ENCODE measurements at places on chromosomes 12 and 14.

DNA sequence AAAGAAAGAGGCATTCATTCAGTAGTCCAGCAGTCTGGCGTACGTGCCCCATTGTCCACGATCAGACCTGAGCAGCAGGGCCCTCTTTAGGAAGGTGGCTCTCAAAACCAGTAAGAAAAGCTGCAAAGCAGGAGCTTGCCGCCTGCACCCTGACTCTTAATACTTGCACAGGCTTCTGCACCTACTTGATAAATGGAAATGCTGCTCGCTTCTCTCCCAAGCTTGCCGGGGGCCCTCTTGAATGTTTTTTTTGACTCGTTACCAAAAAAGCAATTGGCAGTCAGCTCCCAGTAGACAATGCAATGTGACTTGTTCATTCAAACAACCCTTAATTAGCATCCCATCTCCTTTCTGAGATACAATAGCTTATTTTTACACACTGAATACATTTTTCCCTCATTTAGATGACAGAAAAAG lies 27.2 kb upstream of the PTPRB start:
- no peak for DNase-seq

DNA sequence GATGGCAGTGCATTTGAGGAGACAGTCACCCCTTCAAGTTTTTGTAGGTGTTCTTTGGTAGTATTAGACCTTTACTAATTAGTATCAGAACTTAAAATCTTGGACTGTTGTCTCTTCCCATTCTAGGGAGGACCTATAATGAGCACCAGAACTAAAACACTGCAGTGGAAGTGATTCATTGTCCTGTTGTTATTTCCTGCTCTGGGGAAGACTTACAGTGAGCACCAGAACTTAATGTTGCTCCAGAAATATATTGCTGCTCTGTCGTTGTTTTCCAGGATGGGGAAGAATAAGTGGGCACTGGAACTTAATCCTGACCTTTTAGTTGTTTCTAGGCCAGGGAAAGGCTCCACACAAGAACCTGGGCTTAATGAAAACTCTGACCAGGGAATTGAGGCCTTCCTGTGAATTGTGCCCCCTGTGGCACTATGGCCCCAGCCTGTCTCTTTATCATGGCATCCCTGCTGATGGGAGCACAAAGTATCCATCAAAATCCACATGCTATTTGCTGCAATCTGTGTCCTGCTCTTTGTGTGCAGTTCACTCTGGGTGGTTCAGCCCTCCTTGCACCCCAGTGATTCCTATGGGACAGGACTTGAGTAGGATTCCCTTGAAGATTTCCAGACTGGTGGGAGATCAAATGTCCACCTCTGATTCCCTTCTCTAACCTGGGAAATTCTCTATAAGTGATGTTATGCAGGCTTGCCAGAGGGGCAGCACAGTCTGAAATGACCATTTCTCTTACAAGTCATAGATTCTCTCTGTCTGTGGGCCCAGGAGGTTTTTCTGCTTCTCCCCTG lies 175.8 kb downstream of the PAWR start:
- no peak for DNase-seq

DNA sequence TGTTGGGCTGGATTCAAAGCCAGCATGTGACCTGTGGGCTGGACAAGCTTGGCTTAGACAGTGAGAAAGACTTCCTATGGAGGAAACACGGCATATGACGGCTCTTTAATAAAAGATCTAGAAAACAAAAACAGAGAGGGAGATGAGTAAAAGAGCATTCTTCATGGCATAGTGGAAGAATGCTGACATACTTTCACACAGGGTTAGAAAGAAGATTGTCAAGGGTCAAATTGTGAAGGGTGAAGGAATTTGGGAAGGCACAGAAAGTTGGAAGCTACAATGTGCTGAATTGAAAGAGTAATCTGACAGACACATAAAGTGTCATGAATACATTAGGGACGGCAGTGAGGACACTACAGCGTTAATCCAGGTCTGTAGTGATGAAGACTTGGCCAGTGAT lies 63.4 kb downstream of the GALNT4 start:
- DNase-seq, result no peak

- no peak for DNase-seq
Observed at GRCh38 chr14:67757175-67757574, 55.5 kb downstream of the RDH12 start.

DNA sequence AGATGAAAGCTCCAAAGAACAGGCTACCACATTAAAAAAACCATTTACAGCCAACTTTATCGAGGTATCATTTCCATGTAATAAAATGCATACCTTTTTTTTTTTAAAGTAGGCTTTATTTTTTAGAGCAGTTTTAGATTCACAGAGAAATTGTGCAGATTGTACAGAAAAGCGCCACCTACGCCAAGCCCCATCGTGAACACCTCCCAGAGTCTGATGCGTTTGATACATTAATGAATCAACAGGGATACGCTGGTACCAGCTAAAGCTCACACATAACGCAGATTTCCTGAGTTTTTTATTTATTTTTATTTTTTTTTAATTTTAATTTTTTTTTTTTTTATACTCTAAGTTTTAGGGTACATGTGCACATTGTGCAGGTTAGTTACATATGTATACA lies 129.9 kb downstream of the KIF26A start:
- DNase-seq, result no peak

DNA sequence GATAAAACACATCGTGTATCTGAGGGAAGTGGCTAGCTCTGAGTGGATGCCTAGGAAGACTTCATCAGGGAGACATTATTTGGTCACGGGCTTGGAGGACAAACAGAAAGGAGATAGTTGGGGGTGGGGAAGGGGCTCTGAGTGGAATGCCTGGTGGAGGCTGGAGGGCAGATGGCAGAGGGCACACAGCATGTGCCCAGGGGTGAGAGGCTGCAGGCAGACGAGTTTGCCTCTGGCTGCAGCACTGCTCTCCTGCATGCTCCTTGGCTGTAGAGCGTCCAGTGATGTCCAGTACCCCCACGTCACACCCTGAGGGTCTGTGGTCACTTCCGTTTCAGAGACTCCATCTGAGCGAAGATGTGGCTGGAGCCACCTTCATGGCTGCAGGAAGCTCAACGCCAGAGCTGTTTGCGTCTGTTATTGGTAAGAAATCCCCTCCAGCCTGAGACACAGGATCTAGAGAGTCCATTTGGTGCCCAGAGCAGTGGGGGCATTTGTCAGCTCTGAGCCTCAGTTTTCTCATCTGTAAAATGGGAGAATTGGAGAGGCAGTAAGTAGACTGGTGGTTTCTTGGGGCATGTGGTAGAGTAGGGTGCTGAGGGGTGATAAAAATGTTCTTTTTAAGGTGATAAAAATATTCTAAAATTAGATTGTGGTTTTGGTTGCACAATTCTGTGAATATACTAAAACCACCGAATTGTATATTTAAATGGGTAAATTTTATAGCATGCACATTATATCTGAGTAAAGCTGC lies 71.7 kb upstream of the RIN3 start:
- DNase-seq, result no peak
